MV-4-11 (cell line): ENCODE measurements at places on chromosomes 5 and 9.

GRCh38 chr5:96146675-96147074 is 185.0 kb upstream of the ELL2 start:
- peak; percentile 88 for DNase-seq

DNA sequence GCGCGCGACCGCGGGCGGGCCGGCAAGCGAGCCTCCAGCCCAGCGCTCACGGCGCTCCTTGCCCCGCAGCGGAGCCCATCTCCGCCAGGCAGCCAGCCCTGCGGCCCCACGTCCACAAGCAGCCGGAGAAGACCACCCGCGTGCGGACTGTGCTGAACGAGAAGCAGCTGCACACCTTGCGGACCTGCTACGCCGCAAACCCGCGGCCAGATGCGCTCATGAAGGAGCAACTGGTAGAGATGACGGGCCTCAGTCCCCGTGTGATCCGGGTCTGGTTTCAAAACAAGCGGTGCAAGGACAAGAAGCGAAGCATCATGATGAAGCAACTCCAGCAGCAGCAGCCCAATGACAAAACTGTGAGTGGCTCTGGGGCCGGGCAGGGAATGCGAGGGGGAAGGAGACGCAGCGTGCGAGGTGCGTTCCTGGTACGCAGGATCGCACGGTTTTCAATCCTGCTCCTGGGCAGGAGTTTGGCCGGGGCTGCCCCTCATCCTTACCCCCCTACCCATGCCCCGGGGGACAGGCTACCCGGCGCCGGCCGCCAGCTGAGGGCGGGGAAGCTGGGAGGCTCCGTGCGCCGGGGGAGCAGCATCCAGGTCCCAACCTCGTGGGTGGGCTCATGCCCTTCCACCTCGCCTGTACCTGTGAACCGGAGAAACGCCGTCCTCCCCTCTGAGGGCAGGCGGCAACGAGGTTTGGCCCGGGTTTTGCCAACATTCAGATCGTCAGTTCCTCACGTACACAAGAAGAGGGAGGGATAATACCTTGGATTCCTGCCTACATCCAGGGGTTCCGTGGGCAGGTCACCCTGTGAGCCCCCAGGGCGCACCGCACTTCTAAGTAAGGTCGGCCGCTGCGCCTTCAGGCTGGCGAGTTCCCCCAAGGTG is 6.6 kb downstream of the ISL1 start:
- no peak for DNase-seq

- DNase-seq = no peak
These were observed 230.3 kb downstream of the CRB2 start for GRCh38 chr9:123586275-123586674.

DNA sequence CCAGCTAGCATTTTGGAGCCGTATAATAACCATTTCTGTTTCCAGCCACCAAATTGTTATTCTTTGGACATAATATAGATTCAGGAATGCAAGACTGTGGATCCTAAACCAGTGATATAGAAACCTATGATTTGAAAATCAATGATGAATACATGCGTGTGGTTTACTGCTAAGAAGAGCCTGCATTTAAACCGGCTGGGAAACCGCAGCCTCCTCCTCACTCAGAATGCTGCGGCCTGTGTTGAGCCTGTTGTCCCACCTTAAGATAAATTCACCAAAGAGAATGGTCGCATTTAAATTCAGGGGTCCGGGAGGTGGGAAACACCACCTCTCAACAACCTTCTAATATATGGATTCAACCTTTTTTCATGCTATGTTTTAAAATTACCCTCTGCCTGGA is 148.0 kb downstream of the MEF2C start:
- DNase-seq = peak; percentile 16

GRCh38 chr5:55096182-55096581 is 6.3 kb upstream of the GZMA start:
- no peak for DNase-seq

DNA sequence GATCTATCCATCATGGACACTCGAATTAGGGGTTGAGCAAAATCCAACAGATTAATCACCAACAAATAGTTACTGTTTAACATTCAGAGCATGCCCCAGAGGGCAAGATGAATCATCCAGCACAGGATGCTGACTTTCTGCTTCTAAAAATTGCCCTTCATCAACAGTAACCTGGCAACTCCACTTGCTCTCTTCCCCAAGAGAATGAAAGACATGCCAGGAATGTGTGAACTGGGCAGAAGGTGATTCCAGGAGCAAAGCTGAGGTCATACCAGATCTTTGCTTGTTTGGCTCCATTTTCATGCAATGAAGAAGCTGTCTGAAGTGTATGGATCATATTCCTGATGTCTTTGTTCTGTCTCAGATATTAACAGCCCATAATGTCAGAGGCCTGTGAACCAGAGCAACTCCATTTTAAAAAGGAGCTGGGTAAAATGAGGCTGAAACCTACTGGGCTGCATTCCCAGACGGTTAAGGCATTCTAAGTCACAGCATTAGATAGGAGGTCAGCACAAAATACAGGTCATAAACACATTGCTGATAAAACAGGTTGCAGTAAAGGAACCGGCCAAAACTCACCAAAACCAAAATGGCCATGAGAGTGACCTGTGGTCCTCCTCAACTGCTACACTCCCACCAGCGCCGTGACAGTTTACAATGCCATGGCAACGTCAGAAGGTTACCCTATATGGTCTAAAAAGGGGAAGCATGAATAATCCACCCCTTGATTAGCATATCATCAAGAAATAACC is 2.5 kb upstream of the ZNF367 start:
- DNase-seq = peak; percentile 76

DNA sequence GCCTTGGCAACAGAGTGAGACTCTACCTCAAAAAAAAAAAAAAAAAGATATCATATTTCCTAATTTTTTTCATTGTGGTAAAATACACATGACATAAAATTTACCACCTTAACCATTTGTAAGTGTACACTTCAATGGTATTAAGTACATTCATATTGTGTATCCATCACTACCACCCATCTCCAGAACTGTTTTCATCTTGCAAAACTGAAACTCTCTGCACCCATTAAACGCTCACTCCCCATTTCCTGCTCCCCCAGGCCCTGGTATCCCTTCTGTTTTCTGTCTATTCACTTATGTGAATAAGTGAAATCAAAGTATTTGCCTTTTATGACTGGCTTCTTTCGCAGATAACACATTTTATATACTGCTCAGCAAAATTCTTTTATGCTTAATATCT is 12.8 kb downstream of the LRRC8A start:
- DNase-seq = no peak

GRCh38 chr5:152505442-152506042 is 100.5 kb upstream of the NMUR2 start:
- DNase-seq = peak; percentile 33

GRCh38 chr9:77947651-77948050 is 84.0 kb downstream of the GNAQ start:
- DNase-seq = no peak

GRCh38 chr5:154756009-154756867 is 1.1 kb downstream of the LARP1 start:
- no peak for DNase-seq

DNA sequence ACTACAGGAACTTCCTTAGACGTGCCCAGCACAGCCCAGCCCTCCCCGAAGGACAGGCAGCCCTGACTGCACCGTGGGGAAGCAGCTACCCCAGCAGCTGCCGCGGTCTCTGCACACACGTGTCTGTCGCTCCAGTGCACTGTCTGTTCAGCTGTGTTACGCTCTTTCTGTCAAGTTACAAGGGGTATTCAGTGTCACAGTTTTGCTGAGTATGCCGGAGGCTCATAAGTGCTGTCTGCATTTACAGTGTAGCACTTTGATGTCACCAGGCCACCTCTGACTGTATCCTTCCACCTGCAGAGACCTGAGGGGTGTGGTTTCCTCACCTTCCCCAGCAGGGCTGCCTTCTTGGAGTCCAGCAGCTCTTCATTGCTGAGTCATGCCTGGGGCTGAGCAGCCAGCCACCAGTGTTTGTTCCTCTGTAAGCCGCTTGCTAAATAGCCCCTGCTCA is 126.8 kb downstream of the EHMT1 start:
- DNase-seq = peak; percentile 64

DNA sequence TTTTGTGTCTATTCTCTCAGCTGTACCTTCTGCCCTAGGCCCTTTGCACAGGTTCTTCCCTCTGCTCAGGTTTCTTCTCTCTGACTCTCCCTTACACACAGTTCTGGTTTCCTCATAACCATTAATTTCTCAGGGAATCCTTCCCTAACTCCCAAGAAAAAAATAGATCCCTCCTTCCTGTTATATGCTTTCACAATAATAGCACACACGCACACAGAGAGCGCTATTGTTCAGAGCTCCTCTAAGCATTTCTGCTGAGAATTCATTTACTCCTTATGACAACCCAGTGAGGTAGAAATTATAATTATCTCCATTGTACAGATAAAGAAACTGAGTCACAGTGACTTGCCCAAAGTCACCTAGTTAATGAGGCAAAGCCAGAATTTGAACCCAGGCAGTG is 1.7 kb upstream of the TCOF1 start:
- DNase-seq = no peak

DNA sequence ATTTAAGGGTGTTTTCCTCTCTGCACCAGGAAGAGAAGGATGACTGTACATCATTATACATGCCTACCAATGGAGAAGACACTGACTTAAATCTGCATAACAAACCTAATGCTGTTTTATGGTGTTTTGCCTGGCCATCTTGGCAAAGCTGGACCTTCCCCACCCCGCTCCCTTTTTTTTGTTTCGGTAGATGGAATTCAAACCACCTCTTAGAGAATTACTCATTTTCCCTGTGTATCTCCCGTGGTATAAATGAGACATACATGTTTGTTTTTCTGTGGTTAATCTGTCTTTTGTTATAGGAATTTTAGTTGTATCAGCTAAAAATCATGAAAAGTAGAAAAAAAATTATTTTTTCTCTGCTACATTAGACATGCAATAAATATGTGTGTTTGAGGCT is 28.8 kb downstream of the IL12B start:
- no peak for DNase-seq

- DNase-seq = no peak
These were observed 416.1 kb downstream of the TMEM38B start for GRCh38 chr9:106110483-106110882.

- DNase-seq = peak; percentile 44
These were observed 296.8 kb downstream of the PDE4D start for GRCh38 chr5:59596586-59597350.

- DNase-seq = peak; percentile 71
These were observed 220.3 kb downstream of the NR3C1 start for GRCh38 chr5:143182901-143183820.

DNA sequence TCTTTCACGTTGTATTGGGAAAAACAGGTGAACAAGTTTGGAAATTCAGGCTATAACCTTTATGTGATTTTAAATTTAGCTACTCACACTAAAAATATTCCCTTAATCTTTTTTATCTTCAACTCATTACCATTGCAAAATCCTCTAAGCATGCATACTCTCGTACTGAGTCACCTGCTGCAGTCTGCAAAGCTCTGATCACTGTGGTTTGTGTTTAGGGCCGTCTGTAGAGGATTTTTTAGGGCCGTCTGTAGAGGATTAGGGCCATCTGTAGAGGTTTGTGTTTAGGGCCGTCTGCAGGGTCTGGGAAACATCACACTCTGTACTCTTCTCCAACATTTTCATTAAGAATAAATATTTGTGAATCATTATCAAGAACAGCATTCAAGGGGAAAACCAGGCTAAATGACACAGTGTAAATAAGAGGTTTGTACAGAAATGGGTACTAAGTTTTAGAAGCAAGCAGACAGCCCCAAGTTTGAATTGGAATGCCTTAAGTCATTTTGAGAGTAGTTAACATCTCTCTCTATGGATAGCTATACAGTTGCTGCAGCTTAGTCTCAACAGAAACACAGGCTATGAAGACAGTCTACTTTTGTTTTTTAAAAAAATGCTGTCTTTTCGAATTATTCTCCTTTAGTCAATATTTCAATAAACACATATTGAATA is 155.0 kb upstream of the TSLP start:
- DNase-seq = peak; percentile 58

- DNase-seq = peak; percentile 27
These were observed 3.0 kb downstream of the NUDT2 start for GRCh38 chr9:34332076-34332964.

DNA sequence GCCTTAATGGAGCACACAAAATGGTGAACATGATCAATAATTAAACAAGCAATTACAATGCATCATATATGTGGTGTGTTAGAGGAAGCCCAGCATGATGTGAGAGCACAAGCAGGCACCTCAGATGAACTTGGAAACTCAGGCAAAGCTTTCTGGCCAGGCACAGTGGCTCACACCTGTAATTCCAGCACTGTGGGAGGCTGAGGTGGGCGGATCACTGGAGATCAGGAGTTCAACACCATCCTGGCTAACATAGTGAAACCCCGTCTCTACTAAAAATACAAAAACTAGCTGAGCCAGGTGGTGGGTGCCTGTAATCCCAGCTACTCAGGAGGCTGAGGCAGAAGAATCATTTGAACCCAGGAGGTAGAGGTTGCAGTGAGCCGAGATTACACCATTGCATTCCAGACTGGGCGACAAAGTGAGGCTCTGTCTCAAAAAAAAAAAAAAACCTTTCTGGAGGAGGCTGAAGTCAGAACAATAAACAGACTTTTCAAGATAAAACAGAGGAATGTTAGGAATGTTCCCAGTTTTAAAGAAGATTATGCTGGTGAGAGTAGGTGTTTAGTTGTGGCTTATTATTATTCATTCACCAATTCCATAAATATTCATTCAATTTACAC is 159.4 kb downstream of the CEMIP2 start:
- no peak for DNase-seq

- peak; percentile 99 for DNase-seq
These were observed 164.8 kb upstream of the VCAN start for GRCh38 chr5:83306572-83307241.

- DNase-seq = no peak
These were observed 35.3 kb upstream of the CLPTM1L start for GRCh38 chr5:1380011-1380817.

DNA sequence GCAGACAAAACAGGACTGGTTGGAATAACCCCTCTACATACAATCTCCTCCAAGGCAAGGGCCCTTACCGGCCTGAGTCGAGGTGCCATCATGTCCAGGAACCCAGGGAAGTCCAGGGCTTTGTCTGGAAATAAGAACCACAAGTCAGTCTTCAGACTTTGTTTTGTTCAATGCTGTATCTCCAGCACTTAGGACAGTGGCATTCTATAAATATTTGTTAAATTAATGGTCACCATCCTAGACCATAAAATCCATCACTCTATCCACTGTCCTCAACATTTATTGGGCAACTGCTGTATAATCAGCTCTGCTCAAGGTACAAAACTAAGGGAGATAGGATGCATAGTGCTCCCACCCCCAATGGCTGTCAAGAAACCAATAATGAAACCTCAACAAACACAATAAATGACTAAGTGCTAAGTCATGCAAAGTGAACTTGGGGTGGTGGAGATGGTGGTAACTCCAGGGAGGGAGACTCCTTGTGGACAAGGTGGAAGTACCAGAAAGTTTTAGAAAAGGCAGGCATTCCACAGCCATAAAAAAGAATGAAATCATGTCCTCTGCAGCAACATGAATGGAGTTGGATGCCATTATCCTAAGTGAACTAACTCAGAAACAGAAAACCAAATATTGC is 5.0 kb downstream of the RELL2 start:
- DNase-seq = peak; percentile 55
